DMS79 (cell line): ENCODE measurements at places on chromosomes 7 and 10.
A peak's percentile ranks its signal among the peaks of the same experiment; 100 is the strongest.

- DNase-seq: peak; percentile 20
Measured at GRCh38 chr10:78190051-78190825, 156.6 kb downstream of the RPS24 start.

DNA sequence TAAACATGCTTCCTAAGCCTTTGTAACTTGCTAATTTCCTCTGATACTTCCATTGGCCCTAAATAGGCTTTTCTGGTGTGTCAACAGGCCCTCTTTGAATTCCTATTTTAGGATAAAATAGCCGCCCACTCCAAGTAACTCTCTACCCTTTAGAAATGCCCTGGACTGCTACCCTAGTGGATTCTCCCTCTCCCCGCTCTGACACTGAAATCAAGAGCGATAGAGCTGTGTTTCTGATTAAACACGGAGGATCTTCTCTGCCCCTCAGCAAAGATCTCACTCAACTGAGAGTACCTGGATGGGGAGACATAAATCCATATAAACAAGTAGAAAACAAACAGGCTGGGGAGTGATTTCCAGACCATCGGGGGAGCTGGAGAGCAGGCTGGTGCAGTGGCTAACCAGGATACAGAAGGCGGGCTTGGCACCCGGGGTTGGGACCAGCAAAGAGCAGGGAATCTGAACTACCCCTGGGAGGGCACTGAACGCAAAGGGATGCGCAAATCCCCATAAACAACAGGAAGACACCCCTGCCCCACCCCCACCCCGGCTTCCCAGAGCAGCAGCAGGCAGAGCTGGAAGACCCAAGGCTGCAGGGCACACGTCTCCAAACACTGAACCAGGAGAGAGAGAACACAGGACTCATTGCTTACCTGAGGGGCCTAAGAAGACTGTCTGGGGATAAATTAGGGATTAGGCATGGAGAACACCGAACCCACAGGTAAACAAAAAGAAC, 2.5 kb downstream of the ASB13 start:
- no peak for DNase-seq

GRCh38 chr7:127794136-127794535, 142.1 kb downstream of the SND1 start:
- no peak for DNase-seq

GRCh38 chr10:103871006-103871405, 15.6 kb upstream of the SH3PXD2A start:
- DNase-seq: no peak

GRCh38 chr10:27815846-27816245, 70.2 kb upstream of the MKX start:
- DNase-seq: no peak

DNA sequence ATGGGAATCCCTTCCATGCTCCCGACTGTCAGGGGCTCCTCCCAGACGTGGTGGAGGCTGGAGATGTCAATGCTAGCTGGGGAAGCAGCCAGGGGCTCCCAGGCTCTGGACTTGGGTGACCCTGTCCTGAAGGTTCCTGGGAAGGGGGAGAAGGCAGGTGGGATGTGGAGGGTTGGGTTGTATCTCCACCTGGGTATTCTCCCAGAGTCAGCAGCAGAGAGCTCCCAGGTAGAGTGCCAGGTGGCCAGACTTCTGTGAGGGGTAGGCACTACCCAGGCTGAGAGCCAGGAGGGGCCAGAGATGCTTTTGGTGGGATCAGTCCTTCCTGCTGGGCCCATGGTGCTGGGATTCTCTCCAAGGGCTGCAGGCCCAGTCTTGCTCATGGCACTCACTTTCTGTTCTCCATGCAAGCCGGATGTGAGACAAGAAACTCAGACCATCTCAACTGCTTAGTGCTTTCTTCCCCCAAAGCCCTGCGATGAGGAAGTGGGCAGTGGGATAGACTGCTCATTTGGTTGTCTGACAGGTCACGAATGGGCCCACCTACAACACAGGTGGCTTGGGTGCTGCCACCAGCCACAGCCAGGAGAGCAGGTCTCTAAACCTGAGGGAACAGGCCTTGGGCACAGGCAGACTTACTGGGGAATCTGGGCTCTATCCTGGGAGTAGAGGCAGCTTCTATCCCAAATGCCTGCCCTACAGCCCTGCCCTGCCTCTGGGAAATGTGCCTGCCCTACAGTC, 52.5 kb upstream of the CAMK2B start:
- no peak for DNase-seq

GRCh38 chr10:123998197-123999141, 94.9 kb downstream of the CHST15 start:
- no peak for DNase-seq

DNA sequence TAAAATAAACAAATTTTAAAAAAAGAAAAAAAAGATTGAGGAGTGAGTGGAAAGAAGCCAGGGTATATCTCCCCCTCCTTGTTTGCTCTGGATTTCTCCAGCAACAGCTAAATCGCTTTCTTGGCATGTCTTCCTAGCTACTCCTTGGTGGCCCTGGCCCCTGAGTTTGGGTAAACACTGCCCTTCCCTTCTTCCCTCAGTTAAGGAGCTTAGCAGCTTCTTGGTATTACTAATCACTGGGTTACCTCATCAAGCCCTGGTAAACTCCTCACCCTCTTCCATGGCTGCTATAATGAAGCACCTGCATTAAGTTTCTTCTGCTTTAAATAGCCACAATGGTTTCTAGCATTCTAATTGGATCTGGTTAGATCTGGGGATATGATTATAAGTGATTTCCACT, 269.8 kb downstream of the FZD1 start:
- no peak for DNase-seq

DNA sequence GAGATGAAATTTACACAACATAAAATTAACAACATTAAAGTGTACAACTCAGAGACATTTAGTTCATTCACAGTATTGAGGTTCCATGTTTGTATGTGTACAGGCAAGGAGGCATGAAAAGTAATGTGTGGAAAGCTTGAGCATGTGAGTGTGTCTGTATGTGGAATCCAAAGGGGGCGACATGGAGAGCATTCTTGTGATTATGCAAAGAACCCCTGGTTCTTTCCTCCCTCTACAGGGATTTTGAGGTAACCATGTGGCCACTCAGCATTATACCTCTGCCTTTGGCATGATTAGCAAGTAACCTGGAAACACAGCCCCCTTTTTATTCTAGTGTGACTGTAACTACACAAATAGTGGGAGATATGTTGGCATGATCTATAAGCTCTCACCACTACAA, 21.0 kb downstream of the OR2F1 start:
- no peak for DNase-seq

GRCh38 chr10:33715303-33715975, 381.0 kb upstream of the NRP1 start:
- no peak for DNase-seq

DNA sequence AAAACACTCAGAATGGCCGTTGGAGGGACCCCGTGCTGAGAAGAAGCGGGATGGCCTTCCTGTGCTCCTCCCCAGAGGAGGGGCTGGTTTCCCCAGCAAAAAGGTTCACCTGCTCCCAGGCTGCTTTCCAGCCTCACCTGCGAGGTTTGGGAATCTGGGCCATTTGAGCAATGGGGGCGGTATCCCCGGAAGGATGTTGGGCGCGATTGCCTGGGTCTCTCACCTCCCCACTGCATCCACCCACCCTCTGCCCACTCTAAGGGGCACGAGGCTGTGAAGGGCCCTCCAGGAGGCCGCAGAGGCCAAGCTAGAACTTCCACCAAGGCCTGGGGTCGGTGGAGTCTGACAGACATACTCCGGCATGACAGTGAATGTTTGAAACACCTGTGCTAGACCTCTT, 147.6 kb downstream of the PAXIP1 start:
- no peak for DNase-seq

DNA sequence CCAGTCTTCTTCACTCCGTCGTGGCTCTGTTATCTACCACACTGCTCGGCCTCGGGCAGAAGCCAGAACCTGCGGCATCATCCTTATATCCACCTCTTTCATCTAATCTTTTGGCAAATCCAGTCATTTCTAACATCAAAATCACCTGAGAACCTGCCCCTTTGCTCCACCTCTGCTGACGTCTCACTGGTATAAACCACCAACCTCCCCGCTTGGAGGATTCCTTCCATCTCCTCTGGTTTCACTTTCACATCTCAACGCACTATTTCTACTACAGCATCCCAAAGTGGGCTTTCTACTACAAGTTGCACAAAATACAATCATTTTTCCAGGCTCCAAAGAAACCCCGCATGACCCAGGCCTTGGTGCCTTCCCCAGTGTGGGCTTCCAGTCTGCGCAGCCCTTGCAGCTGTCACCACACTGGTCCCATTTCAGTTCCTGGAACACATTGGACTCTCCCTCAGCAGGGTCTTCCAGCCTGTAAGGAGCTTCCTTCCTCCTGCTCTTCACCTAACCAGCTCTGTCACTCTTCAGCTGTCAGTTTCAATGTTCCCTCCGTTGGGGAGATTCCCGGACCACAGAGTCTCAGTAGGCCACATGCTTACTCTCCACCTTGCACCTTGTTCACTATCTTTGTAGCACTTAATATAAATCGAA, 85.0 kb downstream of the PRKCQ start:
- no peak for DNase-seq

DNA sequence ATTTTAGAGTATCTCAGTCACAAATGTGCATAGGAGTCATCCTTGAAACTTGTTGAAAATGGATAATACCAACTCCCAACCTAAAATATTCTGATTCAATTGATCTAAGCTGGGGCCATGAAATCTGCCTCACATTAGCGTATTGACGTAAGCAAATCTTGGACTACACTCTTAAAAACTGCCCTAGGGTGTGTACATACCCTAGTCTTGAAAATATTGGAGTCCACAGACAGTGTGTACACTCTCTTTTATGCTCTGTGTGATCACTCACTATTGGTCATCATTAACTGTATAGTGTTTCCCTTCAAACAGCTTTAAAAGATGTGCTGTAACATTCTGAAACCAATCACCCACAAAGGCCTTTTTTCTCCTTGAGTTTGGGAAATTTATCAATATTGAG, 102.9 kb upstream of the FERD3L start:
- no peak for DNase-seq

DNA sequence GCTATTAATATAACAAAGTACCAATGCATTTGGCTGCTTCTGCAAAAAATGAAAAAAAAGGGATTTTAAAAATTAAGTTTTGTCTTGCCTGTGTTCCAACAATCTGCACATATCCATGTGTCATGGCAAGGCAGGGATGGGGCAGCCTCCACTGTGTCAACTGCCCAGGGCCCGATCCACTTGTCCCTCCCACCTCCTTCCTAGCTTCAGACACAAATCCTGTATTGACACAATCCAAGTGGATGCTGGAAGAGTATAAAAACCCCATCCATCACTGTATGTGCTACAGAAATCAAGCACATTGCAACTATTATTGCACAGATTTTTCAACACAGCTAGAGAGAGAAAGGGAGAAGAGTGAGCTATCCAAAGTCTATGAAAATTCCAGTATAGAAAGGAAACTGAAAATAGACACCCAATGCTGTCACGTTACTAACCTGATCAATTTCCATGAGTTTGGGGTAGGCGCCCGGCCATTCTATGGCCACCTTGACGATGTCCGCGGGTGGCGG, 106.4 kb downstream of the ELMO1 start:
- no peak for DNase-seq

DNA sequence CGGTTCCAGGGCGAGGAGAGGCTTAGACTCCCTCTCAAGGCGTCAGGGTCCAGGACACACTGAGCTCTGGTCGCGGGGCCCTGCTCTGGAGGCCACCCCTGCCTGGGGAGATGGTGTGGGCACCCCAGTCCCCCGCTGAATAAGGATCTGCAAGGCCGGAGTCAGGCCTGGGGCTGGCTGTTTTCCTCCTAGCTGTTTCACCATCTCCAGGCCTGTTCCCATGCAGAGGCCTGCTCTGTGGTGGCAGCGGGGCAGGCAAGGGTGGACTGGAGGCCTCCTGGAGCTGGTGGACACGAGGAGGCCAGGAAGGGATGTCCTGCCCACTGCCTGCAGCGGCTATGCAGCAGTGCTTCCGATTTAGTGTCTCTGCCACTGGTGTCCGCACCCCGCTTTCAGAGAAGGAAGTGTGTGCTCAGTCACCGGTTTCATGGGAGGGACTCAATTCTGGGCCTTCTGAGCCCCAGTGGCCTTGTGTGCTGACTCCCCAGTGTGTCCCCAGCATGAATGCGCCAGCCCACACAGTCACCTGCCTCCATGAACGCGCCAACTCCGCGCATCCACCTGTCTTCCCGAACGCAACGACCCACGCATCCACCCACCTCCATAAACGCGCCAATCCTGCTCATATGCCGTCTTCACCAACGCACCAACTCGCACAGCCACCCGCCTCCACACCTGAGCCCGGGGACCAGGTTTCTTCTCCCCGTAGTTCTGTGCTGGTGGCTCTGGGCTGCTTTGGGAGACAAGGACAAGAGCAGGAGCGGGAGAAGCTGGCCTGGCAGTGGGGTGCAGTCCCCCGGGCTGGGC, 14.5 kb upstream of the GPR146 start:
- no peak for DNase-seq

- DNase-seq: no peak
Measured at GRCh38 chr10:70093335-70093944, 39.2 kb downstream of the AIFM2 start.

DNA sequence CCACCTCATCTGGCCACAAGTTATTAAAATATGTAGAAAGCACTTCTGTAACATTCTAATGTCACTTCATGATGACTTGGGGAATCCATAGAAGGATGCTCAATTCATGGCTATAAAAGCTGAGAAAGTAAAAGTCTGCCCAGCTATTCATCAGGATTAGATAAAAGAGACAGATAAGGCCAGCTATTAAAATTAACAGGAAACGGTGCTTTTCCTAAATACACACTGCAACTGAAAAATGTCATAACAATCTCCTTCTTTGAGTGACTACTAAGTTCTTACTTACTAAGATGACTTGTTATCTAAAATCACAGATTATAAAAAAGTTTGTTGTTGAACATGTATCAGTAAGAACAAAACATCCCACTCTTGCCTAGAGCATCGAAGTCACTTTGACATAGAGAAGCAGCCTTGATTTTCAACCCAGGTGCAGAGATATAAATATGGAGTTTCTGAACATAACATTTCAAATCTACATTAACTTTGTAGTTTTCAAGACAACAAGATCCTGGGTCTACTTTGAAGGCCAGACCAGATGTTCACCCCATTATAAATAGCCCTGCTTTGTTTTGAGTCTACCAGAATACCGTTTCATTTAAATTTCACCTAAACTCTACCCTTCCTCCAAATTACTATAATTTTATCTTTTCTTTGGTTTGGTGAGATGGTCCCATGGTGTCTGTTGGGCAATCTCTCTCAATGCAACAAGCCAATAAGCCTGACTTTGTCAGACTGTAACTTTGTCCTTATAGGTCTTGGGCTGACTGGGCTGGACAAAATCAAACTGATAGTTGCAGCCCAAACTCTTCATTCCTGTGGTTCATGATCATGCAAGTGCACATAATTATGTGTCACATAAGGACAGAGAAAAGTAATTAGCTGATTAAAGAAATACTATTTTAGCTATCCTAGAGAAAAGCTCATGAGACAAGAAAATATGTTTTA, 24.0 kb downstream of the HYCC1 start:
- no peak for DNase-seq

DNA sequence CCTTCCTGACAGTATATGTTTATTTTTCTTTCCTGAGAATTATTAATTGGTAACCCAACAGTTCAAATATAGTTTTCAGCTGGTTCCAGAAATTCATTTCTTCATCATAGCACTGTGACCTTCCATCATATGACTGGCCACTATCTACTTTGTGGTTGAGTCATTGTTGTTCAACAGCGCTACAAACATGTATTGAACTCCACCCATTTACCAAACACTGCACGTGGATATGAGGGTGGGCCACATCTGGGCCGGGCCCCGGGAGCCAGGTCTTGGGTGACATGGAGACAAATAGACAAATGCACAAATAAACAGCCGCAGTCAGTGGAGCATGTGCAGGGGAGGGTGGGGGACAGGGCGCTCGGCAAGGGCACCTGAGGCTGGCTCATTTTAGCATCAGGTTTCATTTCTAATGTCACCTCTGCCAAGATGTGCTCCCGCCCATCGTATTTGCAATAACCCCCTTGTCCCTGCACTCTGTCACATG, 24.0 kb upstream of the EEPD1 start:
- DNase-seq: no peak
